SJSA1 (cell line): ENCODE measurements at places on chromosomes 2 and 18. TPM values are rescaled to one million over a fixed set of nuclear protein-coding genes. Genes with fewer than 3 reads are reported as not detected.

TTC27 gene
- total RNA-seq = 23.7 and 24.2 TPM in 2 replicates

LRRTM4 gene
- total RNA-seq = not detected in 2 replicates

GPR39 gene
- 2.1 and 2.6 TPM in 2 replicates for total RNA-seq

SOCS6 gene
- 23.8 and 25.1 TPM in 2 replicates for total RNA-seq

RTP5 gene
- total RNA-seq = not detected in 2 replicates

DNA sequence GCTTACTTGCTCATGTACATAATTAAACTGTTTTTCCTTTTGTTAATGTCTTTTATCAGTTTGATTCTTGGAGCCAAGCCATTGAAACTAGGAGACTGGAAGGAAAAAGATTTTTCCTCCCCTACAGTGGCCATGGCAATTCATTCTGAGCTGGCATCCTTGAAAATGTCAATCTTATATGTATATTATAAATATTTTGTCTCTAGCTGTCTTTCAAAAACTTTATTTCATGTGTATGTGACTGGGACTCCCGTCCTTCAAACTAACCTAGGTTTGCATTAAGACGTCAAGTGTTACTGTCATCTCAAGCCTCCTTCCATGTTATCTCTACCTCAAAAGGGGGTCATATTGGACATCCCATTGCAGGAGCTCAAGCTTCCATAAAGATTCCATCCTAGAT is 280.4 kb downstream of the HRH4 start:
- no peak for DNase-seq

DNA sequence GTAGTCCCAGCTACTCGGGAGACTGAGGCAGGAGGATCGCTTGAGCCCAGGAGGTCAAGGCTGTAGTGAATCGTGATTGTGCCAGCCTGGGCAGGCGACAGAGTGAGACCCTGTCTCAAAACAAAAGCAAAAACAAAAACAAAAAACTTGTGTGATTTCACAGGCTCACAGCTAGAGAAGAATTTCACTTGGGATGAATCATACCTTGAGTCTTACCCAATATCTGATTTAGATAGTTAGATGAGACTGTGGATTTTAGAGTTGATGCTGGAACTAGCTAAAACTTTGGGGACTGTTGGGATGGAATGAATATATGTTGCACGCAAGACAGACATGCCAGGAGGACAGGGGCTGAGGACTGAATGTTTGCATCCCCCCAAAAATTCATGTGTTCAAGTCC is 4.4 kb downstream of the ANKRD29 start:
- no peak for DNase-seq

- DNase-seq = no peak
Observed at GRCh38 chr2:84925336-84925723, 19.9 kb downstream of the TMSB10 start.

- no peak for DNase-seq
Observed at GRCh38 chr2:226581004-226581403, 218.6 kb downstream of the IRS1 start.

GRCh38 chr18:39799006-39799405 is 2156.0 kb upstream of the PIK3C3 start:
- DNase-seq = no peak

GRCh38 chr18:4236940-4237663 is 218.0 kb downstream of the DLGAP1 start:
- DNase-seq = no peak

- peak; percentile 1 for DNase-seq
Observed at GRCh38 chr18:7105268-7105667, 12.3 kb downstream of the LAMA1 start.

- no peak for DNase-seq
Observed at GRCh38 chr2:1979569-1979968, 235.3 kb upstream of the PXDN start.

DNA sequence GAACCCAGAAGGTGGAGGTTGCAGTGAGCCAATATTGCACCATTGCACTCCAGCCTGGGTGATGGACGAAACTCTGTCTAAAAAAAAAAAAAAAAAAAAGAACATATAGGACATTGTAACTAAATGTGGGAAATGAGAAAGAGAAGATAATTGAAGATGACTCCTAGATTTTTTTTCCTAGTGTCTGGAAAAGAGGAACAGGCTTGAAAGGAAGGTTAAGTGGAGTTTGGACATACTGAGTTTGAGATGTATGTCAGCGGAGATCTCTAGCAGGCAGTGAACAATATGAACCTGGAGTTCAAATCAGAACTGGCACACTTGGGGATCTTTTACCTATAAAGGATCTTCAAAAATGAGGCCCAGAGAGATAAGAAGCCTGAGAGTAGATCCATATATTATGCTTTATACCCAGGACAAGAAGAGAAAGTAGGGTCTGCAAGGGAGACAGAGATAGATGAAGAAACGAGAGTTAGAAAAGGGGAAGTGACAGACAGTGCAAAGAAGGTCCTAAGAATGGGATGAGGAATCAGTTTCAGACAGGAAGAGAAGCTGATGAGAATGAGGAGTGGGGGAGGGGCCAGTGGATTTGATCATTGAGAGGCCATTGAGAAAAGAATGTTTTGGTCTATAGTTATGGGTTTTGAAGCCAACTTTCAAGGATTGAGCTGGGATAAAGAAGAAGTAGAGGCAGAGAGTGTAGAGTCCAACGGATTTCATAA is 46.9 kb upstream of the CD28 start:
- DNase-seq = no peak

DNA sequence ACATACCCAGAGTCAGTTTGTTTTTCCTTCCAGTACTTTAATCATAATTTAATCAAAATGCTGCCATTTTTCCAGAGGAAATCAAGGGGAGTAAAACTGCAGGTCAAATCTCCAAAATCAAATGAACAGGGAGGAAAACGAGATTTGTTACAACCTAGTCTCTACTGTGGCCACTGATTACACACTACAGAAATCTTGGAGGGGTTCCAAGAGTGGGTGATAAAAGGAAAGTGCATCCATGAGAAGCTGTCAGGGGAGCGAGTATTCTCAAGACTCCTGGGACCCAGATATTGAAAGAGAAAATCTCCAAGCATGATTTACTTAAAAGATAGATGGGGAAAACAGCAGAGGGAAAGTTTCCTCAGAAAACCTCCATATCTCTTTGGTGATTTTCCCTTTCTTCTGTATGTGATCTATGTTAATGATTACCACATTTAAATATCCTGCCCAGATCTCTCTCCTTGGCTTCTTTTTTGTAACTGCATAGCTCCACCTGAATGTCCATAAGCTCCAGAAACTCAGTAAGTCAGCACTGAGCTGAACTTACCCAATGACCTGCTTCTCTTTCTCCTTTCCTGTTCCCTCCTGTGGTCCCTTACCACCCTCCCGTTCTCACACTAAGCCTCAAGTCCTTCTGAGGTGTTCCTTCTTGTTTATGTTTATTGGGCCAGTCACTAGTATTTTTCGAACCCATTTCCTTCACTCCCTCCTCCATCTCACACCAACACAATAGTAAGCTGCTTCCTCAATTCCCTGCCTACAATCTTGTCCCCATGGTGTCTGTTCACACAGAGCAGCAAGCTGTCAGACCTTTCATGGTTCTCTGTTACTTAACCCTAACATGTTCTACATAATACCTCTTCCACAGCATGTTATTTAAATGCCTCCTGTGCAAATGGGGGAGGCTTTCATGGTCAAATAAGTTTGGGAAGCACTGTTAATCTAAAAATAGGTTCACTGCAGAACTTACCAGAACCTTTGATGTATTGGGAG is 73.9 kb upstream of the TWSG1 start:
- no peak for DNase-seq

GRCh38 chr2:155033652-155034051 is 335.2 kb downstream of the KCNJ3 start:
- DNase-seq = no peak

GRCh38 chr18:31302991-31303390 is 15.0 kb upstream of the DSG1 start:
- no peak for DNase-seq

GRCh38 chr2:226489775-226490541 is 309.7 kb downstream of the IRS1 start:
- peak; percentile 51 for DNase-seq

DNA sequence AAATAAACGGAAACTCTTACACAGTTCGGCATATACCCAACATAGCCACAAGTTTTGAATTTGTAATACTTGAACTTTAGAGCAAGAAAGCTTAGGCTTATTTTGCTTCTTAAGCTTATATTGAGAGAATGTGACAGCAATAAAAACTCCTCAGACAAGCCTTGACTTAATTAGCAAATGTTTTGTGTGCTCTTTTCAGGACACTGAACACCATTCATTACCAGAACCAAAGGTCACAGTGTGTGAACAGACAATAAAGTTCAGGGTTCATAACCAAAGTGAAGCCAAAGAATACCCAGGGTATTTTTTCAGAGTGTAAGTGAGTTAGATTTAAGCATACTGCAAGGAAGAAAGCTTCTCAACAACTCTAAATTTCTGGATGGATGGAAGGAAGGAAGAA is 605.8 kb downstream of the METTL4 start:
- DNase-seq = no peak

- DNase-seq = no peak
Observed at GRCh38 chr18:51753365-51754057, 556.0 kb upstream of the MEX3C start.

GRCh38 chr2:16103614-16104314 is 163.4 kb downstream of the MYCN start:
- DNase-seq = no peak

DNA sequence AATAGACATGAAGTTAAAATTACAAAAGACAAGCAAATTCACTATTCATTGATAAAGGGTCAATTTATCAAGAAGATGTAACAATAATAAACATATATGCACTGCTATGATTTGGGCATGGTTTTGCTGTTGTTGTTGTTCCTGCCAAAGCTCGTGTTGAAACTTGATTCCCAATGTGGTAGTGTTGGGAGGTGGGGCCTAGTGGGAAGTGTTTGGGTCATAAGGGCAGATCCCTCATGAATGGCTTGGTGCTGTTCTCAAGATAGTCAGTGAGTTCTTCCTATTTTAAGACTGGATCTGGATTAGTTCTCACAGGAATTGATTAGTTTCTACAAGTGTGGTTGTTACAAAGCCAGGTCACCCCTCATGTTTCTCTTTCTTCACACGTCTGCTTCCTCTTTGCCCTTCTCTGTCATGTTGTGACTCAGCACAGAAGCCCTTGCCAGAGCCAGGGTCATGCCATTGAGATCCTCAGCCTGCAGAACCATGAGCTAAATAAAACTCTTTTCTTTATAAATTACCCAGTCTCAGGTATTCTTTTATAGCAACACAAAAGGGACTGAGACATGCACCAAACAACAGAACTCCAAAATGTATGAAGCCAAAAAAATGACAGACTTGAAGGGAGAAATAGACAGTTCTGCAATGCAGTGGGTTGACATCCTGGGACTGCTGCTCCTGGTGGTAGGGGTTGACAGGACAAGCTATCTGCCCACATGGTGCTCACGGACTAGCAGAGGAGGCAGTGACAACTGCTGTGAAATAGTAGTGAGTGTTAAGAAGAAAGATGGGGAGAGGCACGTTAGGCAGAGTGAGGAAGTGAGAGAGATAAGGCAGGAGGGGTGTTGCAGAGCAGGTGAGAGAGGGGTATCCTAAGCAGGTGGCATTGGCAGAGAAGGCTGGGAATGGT is 18.6 kb upstream of the SKA1 start:
- DNase-seq = no peak

- no peak for DNase-seq
Observed at GRCh38 chr2:108199726-108200125, 40.0 kb upstream of the SULT1C3 start.

DNA sequence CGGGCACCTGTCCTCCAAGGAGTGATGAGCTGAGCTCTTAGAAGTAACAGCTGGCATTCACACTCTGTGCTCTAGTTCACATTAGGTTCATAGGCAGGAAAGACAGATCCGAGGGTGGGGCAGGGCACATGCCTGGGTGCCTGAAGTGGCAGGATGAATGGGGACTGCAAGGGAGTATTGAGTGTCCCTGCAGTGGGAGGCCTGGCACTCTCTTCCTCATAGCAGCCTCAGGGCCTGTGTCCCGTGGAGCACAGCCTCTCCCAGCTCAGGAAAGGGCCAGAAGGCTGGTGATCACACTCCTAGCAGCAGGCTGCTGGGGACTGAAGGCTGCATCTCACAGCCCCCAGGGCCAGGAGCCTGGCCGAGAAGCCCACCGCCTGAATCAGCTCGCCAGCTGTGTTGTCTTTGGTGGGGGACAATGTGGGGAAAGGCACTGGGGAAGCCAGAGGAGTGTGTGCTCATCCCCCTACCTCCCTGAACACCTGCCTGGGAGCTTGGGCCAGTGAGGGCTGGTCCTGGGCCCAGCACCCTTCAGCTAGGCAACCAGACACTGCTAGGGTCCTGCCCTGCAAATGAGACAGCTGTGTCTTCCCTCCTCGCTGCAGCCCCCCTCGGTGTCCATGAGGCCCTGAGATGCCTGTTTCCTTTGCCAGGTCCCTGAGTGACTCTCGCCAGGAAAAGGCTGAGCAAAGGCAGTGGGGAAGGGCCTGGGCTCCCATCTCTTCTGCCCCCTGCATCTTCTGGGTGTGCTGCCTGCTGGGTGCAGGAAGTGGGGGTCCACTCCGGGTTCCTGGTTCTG is 48.2 kb upstream of the HS6ST1 start:
- no peak for DNase-seq
